ENCODE measurements at places on chromosomes 1 and 21. TPM values are rescaled to one million over a fixed set of nuclear protein-coding genes. Genes with fewer than 3 reads are reported as not detected.
A peak's percentile ranks its signal among the peaks of the same experiment; 100 is the strongest.

GRCh38 chr1:182563095-182563494 lies 26.0 kb downstream of the RNASEL start:
- DNase-seq = no peak

Gene TNFRSF1B
- polyA plus RNA-seq = 8.6 TPM

Gene CRABP2
- polyA plus RNA-seq = 0.46 TPM

- no peak for DNase-seq
Observed at GRCh38 chr1:15188130-15188524, 34.6 kb downstream of the TMEM51 start.

Gene CRYBG2
- not detected for polyA plus RNA-seq

DNA sequence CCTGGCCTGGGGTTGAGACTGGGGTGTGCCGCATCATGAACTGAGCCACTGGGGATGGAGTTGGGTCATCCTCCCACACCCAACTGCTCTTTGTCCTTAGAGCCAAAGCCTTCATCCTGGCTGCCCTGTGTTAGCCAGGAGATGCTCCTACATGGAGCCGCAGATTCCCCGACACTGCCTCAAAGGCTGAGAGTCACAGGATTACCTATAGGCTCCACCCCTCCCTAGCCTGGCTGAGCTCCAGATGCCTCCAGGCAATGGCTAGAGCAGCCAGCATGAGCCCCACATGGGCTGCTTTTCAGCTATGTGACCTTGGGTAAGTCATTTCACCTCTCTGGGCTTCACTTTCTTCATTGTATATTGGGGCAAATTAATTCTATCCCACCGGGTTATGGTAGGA lies 119.9 kb upstream of the POU3F1 start:
- no peak for DNase-seq

Gene SKI
- 28.7 TPM for polyA plus RNA-seq

Gene CFAP45
- polyA plus RNA-seq = 0.29 TPM

DNA sequence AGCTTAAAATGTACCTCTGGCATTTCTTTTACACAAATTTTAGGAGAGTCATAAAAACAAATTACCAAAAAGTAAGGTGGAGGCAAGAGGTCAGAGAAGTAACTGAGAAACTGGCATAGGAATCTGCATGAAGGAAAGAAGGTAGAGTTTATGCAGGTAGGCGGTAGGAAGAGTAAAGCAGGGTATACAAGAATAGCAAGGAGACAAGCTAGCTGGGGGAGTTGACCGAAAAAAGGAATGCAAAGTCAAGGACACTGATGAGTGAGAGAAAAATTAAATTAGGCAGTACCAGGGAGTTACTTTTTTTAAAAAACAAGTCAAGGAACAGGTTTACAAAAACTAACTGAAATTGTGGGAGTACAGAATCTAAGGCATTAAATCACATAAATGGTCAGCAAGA lies 56.0 kb downstream of the FOXJ3 start:
- DNase-seq = no peak

DNA sequence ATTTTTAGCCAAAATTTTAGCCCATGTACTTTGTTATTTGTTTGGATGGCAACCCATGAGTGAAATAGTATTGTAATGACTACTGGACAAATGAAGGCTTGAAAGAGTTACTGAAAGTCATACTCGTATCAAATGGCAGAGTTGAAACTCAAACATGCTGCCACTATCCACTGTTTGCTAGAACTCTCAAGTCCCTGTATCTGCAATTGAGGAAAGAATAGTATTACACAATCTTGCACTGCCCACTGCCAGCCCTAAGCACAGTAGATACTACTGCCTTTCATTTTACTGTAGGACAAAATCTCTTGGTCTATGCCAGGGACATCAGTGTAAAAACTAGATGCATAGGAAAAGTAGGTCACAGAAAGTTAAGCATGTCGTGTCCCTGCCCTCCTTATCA lies 581.1 kb upstream of the PLXNA2 start:
- no peak for DNase-seq

DNA sequence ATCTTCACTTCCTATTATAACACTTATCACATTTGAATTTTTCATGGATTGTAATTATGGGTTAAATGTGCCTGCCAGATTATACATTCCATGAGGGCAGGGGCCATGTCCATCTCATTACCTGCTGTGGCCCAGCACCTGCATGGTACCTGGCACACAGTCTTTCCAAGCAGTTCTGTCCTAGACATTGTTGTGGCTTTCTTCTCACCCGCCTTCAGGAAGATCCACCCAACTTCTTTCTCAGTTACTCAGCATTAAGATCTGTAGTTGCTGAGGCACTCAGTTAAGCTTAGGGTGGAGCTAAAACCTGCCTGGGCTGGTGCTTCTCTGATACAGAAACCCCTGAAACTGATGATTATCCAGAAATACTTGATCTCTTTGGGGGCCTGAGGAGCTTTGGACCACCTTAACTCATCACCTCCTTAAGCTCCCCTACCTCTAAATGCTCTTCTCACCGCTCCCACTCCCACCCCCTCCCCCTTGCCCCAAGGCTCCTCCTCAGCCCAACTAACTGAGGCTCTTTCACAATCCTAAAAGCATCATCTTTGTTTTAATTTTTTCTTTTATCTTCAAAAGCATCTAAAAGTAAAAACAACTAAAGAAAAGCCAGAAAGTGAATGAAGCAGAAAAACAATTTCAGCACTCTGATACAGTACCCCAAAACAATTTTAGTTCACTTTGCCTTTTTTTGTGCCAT lies 190.6 kb downstream of the FGGY start:
- DNase-seq = no peak

Gene NBPF4
- not detected for polyA plus RNA-seq

- no peak for DNase-seq
Observed at GRCh38 chr1:188170935-188171334, 1342.2 kb downstream of the PLA2G4A start.

Gene TEX35
- not detected for polyA plus RNA-seq

DNA sequence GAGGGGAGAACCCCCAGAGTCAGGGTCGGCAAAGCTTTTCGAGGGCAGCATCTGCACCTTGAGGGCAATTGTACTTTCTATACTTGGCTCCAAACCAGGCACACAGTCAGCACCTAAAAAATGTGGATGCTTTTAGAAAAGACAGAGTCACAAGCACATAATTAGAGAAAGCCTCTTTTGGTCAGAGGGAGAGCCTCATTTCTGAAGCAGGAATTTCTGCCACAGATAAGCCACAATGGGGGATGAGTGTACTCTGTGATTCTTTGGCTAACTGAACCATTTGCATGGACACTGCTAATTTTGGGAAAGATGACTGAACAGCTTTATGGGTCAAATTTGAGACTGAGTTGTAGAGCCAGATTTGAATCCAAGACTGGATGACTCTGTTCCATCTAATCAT lies 635.7 kb downstream of the KIF26B start:
- DNase-seq = no peak

DNA sequence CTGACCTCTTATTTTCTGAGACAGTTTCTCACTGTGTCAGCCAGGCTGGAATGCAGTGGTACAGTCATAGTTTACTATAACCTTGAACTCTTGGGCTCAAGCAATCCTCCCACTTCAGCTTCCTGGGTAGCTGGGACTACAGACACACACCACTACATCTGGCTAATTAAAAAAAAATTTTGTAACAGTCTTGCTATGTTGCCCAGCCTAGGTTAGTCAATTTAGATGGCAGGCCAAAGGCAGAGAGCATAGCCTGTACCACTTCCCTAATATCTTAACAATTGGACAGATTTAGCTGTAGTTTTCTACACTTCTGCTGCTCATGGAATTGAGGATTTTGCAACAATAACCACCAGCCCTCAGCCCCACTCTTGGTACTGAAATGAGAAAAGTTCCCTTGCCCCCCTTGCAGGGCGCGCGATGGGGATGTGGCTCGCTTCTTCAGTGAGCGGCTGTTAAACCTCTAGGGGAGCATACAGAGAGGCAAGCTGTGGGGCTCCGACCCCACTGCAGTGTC lies 34.9 kb upstream of the PTGFRN start:
- no peak for DNase-seq

Gene C1orf141
- polyA plus RNA-seq = not detected

Gene KRTAP12-2
- polyA plus RNA-seq = not detected

Gene SOD1
- polyA plus RNA-seq = 406 TPM

Gene ERICH3
- 0.08 TPM for polyA plus RNA-seq

Gene IL20
- polyA plus RNA-seq = not detected

Gene OVAAL
- 2.8 TPM for polyA plus RNA-seq

DNA sequence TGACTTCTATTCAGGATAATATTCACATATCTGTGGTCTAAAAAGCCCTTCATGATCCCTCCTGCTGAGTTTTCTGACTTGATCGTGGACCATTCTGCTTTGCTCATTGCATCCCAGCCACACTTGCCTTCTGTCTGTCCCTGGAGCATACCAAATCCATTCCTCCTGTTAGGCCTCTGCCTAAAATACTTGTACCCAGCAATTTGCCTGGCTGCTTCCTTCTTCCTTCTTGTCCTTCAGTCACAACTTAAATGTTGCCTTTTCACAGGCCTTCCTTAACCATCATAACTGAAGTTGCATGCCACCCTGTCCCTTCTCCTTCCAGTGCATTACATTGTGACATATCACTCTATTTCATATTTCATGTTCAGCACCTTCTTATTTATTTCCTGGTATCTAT lies 4.3 kb downstream of the CR2 start:
- no peak for DNase-seq

Gene CELA3B
- polyA plus RNA-seq = 0.24 TPM

Gene INSRR
- not detected for polyA plus RNA-seq

Gene RGS8
- polyA plus RNA-seq = not detected

DNA sequence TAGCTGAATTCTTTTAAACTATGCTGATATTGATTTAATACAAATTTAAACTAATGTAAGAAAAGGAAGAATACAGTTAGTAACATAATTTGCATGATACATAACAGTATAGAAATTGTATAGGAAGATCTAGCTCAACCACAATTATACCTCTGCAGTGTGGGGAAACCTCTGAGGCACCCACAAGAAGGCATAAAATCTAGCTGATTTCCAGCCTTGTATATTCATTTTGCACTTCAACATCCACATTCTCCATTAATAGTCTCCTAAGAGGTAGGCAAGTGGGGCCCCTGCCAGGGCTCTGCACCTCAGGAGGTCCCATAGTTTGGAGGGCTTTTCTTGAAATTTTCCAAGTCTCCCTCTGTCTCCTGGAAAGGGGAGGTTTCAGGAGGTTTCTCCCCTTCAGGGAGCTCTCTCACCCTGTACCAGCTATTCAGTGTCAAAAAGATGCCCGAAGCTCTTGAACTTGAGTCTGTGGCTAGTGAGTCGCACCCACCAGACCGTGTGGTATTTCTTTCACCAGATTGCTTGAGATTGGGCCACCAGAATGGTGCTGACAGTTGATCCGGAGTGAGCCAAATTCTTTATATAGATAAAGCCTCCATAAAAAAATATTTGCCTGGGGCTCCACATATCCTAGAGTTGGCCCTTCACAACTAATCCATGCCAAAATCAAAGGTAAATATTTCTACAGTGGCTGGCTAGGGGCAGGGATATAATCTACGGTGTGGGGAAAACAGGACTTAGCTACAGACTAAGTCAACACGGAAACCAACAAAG lies 108.2 kb downstream of the TIAM1 start:
- DNase-seq = no peak

GRCh38 chr1:232184561-232185530 lies 445.1 kb downstream of the SIPA1L2 start:
- DNase-seq = no peak

Gene PIK3R3
- 11.8 TPM for polyA plus RNA-seq

DNA sequence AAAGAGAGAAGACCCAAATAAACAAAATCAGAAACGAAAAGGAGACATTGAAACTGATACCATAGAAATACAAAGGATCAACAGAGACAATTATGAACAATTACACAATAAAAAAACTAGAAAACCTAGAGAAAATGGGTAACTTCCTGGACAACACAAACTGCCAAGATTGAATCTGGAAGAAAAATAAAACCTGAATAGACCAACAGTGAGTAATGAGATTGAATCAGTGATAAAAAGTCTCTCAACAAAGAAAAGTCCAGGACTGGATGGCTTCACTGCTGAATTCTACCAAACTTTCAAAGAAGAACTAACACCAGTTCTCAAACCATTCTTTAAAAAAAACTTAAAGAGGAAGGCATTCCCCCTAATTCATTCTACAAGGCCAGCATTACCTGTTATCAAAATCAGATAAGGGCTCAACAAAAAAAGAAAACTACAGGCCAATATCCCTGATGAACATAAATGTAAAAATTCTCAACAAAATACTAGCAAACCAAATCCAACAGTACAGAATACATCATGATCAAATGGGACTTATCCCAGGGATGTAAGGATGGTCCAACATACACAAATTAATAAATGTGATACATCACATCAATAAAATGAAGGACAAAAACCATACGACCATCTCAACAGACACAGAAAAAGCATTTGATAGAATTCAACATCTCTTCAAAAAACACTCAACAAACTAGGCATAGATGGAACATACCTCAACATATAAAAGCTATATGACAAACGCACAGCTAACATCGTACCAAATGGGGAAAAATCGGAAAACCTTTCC lies 119.9 kb downstream of the ACBD6 start:
- no peak for DNase-seq

Gene UBE2U
- not detected for polyA plus RNA-seq

DNA sequence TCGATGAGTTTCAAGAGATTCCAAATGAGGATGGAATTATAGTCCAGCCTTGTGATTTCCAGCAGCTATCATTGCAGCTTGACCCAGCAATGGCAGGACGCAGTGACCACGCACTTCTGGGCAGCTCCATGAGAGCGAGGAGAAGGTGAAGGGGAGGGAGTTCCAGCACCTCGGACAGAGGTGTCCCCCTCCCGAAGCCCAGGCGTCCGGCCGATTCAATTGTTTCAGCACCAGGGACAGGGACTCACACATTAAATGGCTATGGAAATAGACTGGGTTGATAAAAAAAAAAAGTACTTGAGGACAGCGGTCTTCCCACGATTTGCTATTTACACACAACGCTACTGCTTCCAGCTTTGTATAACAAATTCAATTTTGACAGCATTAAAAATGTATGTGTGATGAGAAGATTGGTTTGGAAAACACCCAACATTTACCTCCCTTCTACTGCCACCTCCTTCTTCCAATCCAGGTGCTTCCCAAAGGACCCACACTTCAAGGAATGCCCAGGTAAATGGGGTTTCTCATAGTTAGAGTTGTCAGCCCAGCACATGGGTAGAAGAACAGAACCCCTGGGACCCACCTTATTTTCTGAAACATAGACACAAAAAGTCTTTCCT lies 71.8 kb downstream of the DISP3 start:
- peak; percentile 69 for DNase-seq

Data from heart left ventricle (tissue), 16 donors.